ENCODE measurements at places on chromosomes 3 and 15.

- DNase-seq = no peak
These were observed 5.5 kb downstream of the PAQR5 start for GRCh38 chr15:69304182-69304545.

- DNase-seq = no peak
These were observed 140.8 kb downstream of the NR2E3 start for GRCh38 chr15:71951134-71951533.

- DNase-seq = no peak
These were observed 292.9 kb upstream of the ROBO1 start for GRCh38 chr3:80060664-80061063.

DNA sequence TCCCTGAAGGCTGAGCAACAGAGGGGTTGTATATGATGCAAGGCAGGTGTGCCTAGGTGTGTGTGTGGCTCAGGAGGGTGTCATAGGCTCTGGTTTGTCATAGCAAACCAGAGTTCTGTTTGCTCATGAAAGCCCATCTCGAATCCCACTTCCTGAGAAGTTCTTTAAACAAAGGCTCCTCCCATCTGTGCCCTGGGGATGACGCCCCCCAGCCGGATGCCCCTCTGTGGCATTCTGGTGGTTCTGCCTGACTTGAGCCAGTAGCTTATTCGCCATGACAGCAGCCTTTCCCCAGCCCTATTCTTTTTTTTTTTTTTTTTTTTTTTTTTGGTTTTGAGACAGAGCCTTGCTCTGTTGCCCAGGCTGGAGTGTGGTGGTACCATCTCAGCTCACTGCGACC is 45.4 kb downstream of the PDIA5 start:
- no peak for DNase-seq

GRCh38 chr3:4426782-4427344 is 40.2 kb downstream of the SUMF1 start:
- DNase-seq = peak; percentile 1

- DNase-seq = peak; percentile 57
These were observed 14.4 kb upstream of the STARD5 start for GRCh38 chr15:81338170-81339007.

DNA sequence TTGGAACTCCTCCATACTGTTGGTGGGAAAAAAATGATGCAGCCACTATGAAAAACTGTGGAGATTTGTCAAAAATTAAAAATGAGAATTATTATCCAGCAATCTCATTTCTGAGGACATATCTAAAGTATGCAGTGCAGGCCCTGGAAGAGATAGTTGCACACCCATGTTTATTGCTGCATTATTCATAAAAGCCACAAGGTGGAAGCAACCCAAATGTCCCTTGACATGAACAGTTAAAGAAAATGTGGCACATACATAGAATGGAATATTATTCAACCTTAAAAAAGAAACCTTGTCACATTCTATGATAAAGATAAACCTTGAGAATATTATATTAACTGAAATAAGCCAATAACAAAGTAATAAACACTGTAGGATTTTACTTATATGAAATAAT is 80.9 kb upstream of the ARHGEF26 start:
- peak; percentile 32 for DNase-seq

DNA sequence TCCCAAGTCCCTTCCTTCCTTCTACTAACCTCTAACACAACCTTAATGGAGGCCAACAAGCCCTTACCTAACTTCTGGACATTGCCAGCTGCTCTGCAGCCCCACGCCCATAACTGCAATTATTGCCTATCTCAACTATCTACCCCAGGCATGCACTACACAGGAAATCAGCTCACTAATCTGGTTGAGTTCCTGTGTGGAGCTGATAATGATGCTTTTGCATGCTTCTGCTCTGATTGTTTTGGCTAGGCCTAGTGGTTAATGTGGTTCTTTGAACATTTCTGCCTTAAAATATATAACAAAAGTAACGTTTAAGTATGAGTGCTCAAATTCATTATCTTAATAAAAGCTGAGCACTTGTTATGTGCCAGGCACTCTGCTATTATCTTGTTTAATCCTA is 463.9 kb downstream of the MFSD1 start:
- no peak for DNase-seq

GRCh38 chr3:158725348-158726011 is 6.8 kb downstream of the RARRES1 start:
- peak; percentile 80 for DNase-seq

Measured in LoVo (cell line).